ENCODE measurements at places on chromosomes 11 and 22.

GRCh38 chr11:26276798-26277424 is 55.0 kb upstream of the ANO3 start:
- peak; percentile 11 for DNase-seq

- DNase-seq: no peak
Measured at GRCh38 chr11:12930850-12931249, 78.3 kb upstream of the RASSF10 start.

DNA sequence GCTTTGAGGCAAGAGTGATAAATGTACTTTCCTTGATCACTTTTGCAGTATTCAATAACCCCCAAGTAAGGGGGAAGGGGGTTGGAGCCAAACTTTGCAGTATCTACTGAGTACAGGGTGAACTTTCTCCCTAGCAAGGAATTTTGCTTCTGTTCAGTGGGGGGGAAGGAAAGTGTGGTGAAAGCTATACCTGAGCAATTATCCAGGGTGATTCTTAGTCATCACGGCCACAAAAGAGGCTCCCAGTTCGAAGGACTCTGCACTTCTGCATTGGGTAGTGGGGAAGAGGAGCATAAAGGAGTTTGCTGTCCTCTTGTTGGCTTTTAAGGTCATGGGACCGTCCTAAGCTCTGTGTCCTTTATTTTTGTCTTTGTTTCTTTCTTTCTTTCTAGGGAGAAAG is 346.5 kb upstream of the SYN3 start:
- DNase-seq: no peak

DNA sequence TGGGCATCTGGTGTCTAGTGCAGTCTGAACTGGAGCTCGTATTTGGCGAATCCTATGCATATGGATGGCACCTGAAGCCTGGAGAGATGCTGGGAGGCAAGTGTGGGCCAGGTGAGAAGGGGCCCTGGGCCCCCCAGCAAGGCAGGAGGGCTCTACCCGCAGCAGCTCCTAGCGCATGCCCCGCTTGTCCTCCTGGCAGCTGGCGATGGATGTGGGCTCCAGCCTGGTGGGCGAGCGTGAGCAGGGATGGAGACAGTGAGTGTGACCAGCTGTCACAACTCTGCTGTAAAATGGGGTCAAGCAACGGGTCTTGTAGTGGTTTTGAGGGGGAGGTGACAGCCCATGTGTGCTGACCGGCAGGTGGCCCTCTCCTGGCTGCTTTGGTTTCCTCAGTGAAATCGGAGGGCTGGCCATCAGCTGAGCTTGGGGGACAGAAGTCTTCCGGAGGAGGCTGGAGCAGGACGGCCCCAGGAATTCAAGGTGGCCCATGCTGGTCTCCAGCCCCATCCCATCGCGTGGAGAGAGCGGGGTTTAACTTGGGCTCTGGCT is 12.0 kb downstream of the FRMD8 start:
- no peak for DNase-seq

GRCh38 chr11:102527684-102528083 is 2.9 kb downstream of the MMP7 start:
- no peak for DNase-seq

DNA sequence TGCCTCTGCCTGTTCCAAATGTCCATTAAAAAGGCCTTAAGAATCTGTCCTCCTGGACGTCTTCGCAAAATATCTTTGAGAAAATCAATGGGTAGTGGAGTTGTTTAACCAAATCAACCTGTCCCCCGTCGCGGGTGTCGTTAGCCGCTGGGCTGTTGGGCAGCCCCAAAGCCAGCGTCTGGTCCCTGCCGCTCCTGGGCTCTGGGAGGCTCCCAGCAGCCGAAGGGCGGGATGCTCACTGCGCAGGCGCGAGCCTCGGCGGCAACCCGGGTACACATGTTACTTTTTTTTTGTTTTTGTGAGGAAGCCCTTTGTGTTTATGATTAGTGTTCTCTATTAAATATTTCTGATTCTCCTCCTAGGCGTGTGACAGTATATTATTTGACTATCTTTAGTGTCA is 12.6 kb downstream of the MMP10 start:
- no peak for DNase-seq

- DNase-seq: no peak
Measured at GRCh38 chr22:20621162-20621561, 113.8 kb downstream of the MED15 start.

GRCh38 chr22:40001800-40002577 is 7.2 kb downstream of the FAM83F start:
- no peak for DNase-seq

- no peak for DNase-seq
Measured at GRCh38 chr11:97617031-97617430, 1227.2 kb downstream of the JRKL start.

All from NCI-H1092 treated with DMSO at 0.1 percent for 48 hours (cell line).